NK-92 treated with Interleukin-12 subunit alpha and Interleukin-12 subunit beta, amount 100 ng/mL, for 24 hours (cell line): ENCODE measurements at places on chromosomes 11 and 22.

DNA sequence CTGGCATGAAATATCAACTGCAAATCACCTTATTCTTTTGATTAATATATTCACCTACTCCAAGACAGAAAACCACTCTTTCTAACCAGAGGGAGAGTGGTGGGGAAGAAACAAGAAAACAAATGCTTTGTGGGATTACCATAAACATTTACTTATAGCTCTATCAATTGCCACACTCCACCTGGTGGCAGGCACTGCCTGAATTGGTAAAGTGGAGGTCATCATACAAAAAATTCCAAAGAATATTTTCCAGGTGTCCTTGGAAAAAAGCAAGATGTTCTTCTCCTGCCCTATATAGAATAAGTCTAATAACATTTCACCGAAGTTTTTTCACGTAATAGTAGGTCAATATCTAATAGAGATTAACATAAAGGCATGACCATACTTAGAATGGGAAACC is 45.3 kb downstream of the PHF21A start:
- DNase-seq, result no peak

- DNase-seq, result no peak
Observed at GRCh38 chr11:13721760-13722159, 53.3 kb downstream of the FAR1 start.

- DNase-seq, result no peak
Observed at GRCh38 chr11:94010136-94010535, 11.0 kb upstream of the HEPHL1 start.

- no peak for DNase-seq
Observed at GRCh38 chr11:521177-521688, 14.1 kb downstream of the HRAS start.

DNA sequence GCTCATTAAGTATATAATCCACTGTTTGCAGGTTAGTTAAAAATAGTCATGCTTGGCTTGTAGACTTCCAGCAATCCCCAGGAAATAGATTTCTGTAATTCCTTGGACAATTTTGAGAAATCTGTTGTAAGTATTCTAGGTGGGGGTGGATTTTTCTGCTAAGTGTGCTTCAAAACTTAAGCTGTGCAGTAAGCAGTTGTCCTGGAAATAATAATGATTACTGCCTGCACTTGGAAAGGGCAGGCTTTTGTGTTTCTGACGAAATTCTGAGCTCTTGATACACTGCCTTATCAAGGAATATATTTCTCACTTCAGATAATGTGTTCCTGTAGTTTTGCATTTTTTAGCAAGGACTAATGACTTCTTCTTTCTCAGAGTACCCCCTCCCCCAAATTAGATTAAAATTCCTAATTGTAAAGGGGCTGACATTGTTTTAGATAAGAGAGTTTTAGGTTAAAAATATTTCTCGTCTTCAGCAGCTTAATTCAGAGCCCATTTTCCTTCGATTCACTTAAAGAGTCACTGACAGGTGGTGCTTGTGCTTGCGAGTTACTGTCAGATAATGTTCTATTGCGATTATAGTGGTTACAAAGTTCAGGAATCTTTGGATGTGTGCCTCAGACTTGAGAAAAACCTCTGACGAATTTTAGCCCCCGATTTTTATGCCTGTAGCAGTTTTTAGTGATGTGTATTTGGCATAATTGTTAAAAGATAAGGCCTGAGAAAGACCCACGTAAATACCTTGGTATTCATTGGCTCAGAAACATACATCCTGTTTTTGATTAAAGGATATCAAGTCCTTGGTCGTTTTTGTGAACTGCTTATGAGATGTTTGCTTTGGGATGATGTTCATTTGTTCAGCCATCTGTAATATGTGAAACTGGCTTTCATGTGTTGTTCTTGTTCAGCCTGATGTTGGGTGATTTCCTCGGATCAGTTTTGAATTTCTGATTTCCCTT is 120.5 kb downstream of the HIPK3 start:
- no peak for DNase-seq

DNA sequence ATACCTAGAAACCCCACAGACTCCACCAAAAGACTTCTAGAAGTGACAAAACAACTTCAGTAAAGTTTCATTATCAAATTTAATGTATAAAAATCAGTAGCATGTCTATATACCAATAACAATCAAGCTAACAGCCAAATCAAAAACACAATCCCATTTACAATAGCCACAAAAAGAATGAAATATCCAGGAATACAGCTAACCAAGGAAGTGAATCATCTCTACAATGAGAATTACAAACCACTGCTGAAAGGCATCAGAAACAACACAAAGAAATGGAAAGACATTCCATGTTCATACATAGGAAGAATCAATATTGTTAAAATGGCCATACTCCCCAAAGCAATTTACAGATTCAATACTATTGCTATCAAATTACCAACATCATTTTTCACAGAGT is 46.0 kb downstream of the PRCP start:
- DNase-seq, result no peak

DNA sequence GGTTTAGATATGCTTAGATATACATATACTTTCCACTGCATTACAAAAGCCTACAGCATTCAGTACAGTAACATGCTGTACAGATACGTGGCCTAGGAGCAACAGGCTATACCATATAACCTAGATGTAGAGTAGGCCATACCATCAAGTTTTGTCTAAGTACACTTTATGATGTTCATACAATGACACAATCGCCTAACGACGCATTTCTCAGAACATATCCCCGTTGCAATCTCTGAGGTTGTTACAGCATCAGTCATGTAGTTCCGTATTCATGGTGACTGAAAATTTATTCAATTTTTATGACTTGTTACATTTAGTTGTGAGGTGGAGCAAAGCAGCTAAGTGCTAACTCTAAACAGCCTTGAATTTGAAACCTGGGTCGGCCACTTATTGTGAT is 6.7 kb downstream of the ZBTB44 start:
- DNase-seq, result no peak

DNA sequence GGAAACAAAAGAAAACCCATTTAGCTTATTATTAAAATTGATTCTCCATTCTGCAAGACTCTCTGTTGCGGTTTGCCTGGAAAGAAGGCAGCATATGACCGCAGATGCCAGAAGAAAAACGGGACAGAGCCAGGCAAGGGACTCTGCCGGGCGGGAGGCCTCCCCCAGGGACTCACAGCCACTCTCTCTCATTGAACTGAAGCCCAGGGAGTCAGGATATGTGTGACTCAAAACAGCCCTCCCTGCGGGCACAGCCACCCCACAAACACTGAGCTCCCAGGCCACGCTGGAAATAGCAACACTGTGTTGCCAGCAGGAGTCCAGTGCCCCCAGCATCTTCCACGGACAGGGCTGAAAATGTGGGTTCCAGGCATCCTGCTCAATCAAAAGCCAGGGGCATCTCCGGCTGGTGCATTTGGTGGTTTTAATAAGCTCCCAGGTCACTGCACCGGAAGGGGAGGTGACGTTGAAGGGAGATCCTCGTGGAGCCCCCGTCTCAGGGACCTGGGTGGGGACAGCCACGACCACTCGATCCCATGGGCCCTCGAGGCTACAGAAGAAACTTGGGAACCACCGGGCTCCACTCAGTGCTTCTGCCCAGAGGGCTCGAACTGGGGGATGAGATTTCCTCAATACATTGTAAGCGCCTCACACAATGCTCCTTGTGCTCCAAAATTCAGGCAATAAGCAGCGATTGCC is 624.5 kb downstream of the TBC1D22A start:
- DNase-seq, result no peak

- peak; percentile 58 for DNase-seq
Observed at GRCh38 chr11:60914633-60915247, 782 bp downstream of the TMEM109 start.

DNA sequence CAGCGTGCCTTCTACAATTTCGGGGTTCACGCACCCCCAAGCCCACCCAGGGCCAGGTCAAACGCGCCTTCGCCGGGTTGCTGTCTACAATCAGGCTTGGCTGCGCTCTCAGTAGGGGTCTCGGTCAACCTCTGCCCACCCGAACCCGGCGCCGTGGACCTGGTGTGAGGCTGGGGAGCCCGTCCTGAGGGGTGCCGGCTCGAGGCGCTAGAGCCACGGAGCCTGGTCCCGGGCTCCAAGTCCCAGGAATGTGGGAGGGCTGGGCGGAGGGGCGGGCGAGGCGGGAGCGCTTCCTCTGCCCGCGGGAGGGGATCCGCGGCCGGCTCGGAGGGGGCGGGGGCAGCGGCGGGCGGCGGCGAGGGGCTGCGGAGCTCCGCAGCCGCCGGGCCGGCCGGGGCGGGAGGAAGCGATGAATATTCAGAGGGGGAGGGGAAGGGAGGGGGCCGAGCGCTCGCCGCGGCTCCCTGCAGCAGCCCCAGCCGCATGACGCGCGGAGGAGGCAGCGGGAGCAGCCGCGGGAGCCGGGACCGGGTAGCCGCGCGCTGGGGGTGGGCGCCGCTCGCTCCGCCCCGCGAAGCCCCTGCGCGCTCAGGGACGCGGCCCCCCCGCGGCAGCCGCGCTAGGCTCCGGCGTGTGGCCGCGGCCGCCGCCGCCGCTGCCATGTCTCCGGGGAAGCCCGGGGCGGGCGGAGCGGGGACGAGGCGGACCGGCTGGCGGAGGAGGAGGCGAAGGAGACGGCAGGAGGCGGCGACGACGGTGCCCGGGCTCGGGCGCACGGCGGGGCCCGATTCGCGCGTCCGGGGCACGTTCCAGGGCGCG is at the start of gene PTPRJ:
TSS of gene PTPRJ (plus strand) at position 472 of the 819 bp plus-strand sequence. CDS start 354 bp downstream, outside the sequence.
- peak; percentile 40 for DNase-seq

- DNase-seq, result no peak
Observed at GRCh38 chr22:25644122-25644521, 79.6 kb downstream of the GRK3 start.

GRCh38 chr11:35126879-35127581 is 11.9 kb upstream of the CD44 start:
- DNase-seq, result no peak

- DNase-seq, result no peak
Observed at GRCh38 chr22:47802421-47802820, 1040.0 kb downstream of the TBC1D22A start.

- DNase-seq, result no peak
Observed at GRCh38 chr11:1853376-1854131, 670 bp downstream of the LSP1 start.

DNA sequence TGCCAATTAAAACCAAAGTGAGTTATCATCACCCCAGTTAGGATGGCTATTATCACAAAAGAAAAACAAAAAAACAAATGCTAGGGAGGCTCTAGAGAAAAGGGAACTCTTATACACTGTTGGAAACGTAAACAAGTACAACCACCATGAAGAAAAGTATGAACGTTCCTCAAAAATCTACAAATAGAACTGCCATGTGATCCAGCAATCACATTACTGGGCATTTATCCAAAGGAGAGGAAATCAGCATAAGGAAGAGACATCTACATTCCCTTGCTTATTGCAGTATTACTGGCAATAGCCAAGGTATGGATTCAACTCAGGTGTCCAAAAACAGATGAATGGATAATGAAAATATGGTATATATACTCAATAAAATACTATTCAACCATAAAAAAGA is 1145.1 kb downstream of the LRRC4C start:
- no peak for DNase-seq

GRCh38 chr11:15884141-15884540 is 472.2 kb downstream of the SOX6 start:
- no peak for DNase-seq

GRCh38 chr11:117187799-117188481 is 9.4 kb downstream of the SIDT2 start:
- DNase-seq, result no peak

DNA sequence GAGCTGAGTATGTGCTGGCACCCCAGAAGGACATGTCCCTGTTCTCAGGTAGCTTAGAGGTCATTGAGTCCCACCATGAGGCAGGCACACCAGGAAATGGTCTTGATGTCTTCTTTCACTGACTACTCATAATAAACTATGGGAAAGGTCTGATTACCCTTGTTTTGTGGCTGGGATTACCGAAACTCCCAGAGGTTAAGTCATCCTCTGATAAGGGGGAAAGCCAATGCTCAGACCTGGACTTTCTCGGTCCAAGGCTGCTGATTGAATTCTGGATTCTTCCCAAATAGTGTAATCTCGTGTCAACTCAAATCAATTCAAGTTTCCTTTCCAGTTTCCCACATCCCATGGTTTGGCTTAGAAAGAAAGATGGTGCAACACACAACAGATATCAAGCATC is 3.7 kb upstream of the CD44 start:
- no peak for DNase-seq
